ENCODE measurements at places on chromosomes 2 and 18. TPM values are rescaled to one million over a fixed set of nuclear protein-coding genes. Genes with fewer than 3 reads are reported as not detected.

Gene CCDC74A
- 4.7 TPM for total RNA-seq

Gene SCN3A
- under 0.01 TPM for total RNA-seq

DNA sequence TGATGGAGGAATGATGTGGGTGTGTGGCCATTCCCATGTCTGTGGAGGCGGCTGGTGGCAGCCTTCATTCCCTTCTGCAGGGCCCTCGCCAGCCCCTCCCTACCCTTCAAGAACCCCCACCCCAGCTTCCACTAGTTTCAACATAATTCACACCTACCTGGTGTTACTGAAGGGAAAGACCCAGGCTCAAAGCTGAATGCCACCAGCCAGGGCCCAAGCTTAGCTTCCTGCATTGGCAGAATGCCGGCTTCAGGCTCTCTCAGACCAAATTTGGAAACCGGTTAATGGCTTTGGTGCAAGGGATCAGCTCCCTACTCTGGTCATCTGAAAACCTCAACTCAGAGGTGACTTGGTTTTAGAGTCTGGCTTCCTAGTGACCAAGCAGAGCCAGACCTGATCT lies 16.9 kb downstream of the GAREM2 start:
- no peak for DNase-seq

GRCh38 chr18:23302851-23303527 lies 150.1 kb upstream of the RIOK3 start:
- peak; percentile 95 for DNase-seq

DNA sequence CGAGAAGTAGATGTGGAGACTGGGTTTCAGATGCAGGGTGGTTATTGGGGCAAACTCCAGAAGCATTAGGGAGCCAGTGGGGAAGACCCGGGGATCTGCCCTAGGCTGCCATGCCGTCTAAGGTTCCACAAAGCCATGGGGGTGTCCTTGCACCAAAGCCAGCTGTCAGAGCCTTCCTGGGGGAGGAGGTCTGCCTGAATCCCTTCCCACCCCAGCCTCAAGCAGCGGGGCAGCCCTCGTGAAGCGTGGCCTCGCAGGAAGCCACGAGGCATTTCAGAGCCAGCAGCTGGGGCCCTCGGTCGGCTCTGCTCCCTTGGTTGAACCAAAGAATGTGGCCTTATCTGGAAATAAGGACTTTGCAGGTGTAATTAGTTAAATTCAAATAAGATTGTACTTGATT lies 51.2 kb upstream of the UBE2F start:
- DNase-seq, result no peak

Measured in fibroblast of villous mesenchyme (primary cell).